ENCODE measurements at places on chromosomes 1 and 21.

DNA sequence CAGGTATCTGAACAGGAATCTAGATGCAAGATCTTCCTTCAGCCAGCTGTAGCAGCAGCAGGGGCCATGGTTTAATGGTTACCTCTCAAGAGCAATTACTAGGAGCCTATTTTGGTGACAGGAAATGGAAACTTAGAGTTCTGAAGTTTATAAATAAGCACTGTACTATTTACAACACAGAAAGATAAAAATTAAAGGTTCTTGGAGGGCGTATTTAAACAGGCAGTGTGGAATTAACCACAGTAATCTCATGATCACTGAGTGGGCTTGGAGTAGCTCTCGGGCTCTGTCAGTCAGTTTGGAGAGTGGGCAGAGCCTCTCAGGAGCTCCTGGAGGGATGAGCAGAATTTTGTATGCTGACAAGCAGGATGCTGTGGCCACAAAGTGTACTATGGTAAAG is 10.2 kb upstream of the FCRL5 start:
- no peak for DNase-seq

GRCh38 chr1:85494074-85494903 is 29.3 kb upstream of the DDAH1 start:
- no peak for DNase-seq

DNA sequence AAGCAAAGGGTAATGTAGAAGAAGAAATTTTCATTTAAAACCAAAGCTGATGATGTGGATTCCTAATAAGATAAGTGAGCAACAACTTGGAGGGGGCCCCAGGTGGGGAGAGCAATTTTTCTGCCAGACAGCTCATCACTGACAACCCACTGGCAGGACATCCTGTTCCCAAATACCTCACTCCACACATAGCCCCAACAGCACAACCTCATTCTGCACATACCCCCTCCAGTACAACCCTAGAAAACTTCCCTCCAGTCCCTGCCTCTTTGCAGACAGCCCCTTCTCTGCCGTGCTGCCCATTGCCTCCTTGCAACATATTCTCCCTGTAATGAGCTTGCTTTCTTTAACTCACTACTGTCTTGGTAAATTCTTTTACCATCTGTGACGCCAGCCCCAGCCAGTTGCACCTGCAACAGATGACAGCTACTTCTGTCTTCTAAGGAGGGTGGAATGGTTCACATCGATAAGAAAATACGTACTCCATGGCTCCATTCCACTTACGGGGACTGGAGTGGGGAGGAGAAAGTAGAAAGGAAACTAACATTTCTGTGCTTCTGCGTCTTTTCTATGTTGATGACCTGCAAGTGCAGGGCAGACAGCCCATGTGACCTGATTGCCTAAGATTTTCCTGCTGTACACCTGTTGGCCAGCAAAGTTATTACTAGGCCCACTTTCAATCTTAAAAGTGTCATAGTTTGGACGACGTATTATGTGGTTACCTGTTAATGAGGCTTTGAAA is 14.7 kb downstream of the RHEX start:
- no peak for DNase-seq

- DNase-seq: no peak
Measured at GRCh38 chr1:21793104-21793503, 10.2 kb upstream of the USP48 start.

- no peak for DNase-seq
Measured at GRCh38 chr1:201253906-201254624, 29.2 kb upstream of the PKP1 start.

GRCh38 chr1:38839363-38839762 is 20.2 kb downstream of the RRAGC start:
- DNase-seq: no peak

GRCh38 chr1:2496087-2496622 is 20.1 kb downstream of the PLCH2 start:
- no peak for DNase-seq

DNA sequence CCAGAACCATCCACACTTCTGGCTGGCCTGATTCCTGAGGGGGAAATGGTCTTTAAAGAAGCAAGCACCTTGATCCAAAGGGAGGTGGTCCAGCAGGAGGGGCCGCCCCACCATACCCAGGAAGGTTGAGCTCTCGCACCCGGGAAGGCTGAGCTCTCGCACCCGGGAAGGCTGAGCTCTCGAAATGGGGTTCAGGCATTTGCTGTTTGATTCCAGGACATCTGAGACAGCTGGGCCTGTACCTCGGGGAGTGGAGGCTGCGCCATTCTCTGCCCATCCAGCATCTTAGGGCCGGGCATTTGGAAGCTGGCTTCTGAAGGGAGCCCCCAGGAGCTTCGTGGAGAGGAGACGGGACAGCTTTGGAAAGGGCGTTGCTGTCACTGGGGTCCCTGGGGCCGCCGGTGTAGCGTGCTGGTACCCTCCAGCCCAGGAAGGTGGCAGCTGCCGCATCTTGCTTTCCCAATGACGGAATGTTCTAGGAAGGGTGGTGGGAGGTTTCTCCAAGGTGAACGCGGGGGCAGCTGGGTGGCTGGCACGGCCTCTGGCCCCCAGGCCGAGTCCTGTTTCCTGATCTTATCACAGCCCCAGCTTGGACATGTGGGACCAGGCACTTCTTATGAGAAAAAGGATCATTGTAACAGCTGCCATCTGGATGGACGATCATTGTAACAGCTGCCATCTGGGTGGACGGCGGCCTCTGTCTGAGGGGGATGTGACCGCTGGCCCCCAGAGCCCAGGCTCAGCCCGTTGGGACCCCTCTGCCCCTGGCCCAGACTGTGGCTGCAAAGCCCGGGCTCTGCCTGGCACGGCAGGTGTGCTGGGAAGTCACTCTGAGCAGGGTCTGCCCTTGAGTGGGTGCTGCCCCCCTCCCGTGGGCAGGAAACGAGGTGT is 61.6 kb downstream of the COL18A1 start:
- no peak for DNase-seq

GRCh38 chr1:27559466-27560030 is 44.4 kb downstream of the AHDC1 start:
- no peak for DNase-seq

DNA sequence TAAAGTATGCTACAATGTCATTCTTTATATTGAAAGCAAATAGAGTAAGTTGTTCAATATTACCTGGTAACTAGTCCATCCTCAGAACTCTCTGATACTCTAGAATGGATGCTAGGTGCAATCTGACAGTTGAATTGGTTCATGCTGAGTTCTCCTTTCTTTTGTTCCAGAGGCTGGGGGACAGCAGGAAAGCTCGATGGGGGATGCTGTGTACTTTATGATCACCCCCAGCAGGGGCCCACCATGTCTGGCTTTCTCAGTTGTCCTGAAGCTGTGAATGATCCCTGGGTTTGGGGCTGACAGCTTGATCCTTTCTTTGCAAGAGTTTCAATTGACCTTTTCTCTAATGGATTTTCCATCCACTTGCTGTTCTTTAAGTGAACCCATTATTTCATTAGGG is 22.5 kb downstream of the FMN2 start:
- DNase-seq: no peak

- DNase-seq: no peak
Measured at GRCh38 chr1:91555074-91555730, 54.6 kb downstream of the CDC7 start.

DNA sequence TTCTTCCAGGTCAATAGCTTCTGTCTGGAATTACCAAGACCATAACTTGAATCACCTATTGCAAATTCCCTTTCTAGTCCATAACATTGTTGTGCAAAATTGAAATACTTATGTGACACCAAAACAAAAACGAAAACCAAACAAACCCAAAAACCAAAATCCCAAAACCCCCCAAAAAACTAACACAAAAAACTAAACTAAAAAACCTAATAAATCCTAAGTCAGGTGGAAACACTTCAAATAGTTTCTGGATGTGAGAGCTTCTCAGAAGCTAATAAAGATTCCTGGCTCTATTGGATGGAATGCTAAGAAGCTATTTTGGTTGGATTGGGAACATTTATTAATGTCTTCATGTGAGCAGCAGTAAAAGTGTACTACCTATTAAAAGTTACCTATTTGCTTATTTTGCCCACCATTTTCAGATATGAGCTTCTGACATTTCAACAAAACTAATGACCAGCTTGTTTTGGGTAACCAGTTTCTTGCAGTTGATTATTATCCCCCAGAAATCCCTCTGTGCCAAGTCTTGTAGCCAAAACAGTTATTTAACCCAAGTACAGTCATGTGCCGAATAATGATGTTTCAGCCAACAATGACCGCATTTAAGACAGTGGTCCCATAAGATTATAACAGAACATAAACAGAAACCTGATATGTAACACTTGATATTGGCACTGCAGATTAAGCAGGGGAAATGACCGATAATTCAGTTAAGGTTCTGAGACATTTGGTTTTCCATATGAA is 76.4 kb downstream of the LTN1 start:
- no peak for DNase-seq

- no peak for DNase-seq
Measured at GRCh38 chr21:43304621-43305335, 122.2 kb downstream of the SIK1 start.

GRCh38 chr1:3777647-3778589 is 5.4 kb downstream of the SMIM1 start:
- DNase-seq: no peak

GRCh38 chr1:71054791-71055190 is 7.2 kb upstream of the PTGER3 start:
- no peak for DNase-seq

- DNase-seq: no peak
Measured at GRCh38 chr1:234320549-234320948, 52.7 kb upstream of the COA6 start.

DNA sequence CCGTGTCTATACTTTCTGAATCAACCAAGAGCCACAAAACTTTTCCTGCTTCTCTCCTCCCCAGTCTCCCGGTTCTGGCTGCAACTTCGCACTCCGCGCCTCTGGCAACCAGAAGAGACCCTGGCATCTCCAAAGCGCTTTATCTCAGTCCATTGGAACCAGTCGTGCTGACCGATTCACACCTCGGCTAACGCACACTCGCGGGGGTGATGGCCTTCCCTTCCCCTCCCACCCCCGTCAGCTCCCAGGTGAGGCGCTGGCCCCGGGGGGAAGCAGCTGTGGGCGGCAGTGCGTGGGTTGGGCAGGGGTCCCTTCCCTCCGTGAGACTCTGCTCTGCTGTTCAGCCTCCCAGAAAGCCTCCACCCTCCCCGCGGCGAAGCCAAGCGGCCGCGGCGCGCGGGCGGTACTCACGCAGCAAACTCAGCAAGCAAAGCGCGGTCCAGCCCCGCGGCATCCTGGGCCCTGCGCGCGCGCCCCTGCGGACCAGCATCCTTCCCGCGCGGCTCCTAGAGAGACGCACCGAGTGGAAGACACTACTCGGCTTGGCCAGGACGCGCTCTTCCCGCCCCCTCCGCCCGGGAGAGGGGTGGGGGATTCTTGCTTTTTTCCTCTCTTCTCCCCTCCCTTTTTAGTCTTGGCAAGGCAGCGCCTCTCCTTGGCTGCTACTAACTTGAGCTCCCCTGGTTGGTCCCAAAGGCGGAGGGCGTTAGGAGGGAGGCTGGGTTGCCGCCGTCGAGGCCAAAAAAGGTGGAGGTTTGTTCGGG is at the start of gene CD34:
Gene CD34 (minus strand): TSS at position 535 of the 764 bp plus-strand sequence. CDS start 45 bp downstream, at position 490.
- no peak for DNase-seq

DNA sequence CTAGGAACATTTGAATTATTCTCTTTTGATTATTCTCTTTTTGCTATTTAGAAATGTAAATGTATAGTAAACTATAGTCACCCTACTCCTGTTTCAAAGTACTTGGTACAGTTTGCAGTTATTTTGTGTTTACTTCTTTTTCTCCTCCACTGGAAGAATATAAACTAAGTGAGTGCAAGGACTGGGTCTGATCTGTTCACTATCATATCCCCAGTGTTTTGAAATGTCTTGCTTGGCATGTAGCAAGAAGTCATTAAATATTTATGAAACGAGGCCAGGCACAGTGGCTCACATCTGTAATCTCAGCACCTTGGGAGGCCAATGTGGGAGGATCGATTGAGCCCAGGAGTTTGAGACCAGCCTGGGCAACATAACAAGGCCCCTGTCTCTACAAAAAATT is 35.8 kb upstream of the PODN start:
- DNase-seq: no peak

GRCh38 chr1:43009274-43009673 is 50.6 kb upstream of the SLC2A1 start:
- DNase-seq: no peak

DNA sequence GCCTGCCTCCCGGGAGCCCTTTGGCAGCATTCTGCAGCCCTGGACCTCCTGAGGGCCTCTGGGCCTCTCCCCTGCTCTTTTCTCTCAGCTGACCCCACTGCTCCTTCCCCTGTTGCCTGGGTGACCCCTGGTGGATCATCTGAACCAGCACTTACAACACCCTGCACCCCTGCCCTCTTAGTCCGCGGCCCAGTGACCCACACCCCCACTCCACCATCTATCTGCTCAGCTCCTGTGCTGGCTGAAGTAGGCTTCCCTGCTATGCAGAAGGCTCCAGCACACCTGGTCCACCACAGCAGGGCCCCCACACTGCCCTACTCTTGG is 74.0 kb downstream of the DMRTA2 start:
- no peak for DNase-seq

DNA sequence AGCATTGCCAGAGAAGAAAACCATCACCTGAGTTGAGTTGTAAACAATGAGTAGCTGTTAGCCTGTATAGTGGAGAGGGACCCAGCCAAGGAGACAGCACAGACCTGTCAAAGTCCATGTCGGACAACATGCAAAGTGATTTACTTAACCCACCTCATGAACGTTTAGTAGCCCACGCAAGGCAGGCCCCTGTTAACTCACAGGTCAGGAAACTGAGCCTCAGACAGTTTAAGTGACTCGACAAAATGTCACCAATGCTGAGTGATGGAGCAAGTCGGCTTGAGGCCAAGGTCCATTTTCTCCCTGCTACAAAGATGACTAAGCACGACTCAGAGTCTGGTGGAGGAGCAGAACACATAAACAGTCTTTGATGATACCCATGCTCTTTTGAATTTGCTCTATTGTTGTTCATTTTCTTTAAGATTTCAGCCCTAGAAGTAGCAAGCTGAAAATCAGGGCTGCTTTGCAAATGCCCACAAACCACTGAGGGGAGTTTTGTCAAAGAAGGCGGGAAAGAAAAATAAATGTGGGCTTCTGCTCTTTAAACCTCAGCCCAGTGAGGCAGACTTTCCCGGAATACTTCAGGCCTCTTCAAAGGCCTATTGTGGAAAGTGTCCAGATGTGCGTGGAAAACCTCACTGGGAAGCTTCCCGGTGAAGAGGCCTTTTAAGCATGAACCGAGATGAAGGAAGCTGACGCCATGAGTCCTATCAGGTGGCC is 83.8 kb upstream of the HOOK1 start:
- DNase-seq: no peak

DNA sequence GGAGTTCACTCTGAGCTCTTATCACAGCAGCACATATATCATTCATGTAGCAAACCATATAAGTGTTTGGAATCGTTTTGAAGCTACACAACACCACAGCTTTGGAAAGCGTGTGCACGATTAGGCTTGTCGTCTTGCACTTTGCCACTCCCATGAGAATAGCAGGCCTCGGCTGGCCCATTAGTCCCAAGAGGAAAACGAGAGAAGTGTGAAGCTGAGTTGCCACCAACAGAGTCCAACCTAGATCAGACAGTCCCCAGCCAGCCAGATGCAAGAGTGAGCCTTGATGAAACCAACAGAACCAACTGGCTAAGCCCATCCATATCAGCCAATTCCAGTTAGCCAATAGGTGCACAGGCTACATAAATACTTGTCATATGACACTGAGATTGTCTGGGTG is 238.4 kb downstream of the C1orf94 start:
- no peak for DNase-seq

Data from activated T-cell treated with anti-CD3 and anti-CD28 coated beads for 1 hour (primary cell).